ENCODE measurements at places on chromosomes 3 and 15.

DNA sequence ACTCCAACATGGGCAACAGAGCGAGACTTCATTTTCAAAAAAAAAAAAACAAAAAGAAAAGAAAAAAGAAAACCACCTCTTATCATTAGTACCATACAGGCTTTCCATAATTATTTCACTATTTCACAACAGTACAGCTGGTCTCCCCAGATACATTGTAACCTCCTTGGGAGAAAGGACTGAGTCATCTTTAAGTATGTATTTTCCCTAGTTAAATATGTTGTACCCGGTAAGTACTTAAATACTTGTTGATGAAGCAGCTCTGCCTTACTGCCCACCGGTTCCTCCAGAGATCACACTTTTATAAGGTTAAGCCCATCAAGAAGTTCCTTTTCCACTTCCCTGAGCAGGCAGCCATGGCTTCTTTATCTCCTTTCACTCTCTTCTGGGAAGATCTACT, 789.5 kb upstream of the CFAP20DC start:
- peaks cover 31% of the 10 kb centered on the region for H3K4me1 ChIP-seq
- H3K4me3 ChIP-seq = peak overlapping the region; percentile 2
- peak overlapping the region; percentile 38 for H3K27ac ChIP-seq
- H3K27me3 ChIP-seq = no peaks in the 10 kb centered on the region
- DNase-seq = no peak
- no peaks in the 10 kb centered on the region for H3K36me3 ChIP-seq

GRCh38 chr3:16838561-16838960, 46.2 kb upstream of the PLCL2 start:
- no peak overlapping the region for H3K4me3 ChIP-seq
- no peaks in the 10 kb centered on the region for H3K27me3 ChIP-seq
- peaks cover 56% of the 10 kb centered on the region for H3K4me1 ChIP-seq
- H3K36me3 ChIP-seq = no peaks in the 10 kb centered on the region
- no peak overlapping the region for H3K27ac ChIP-seq

DNA sequence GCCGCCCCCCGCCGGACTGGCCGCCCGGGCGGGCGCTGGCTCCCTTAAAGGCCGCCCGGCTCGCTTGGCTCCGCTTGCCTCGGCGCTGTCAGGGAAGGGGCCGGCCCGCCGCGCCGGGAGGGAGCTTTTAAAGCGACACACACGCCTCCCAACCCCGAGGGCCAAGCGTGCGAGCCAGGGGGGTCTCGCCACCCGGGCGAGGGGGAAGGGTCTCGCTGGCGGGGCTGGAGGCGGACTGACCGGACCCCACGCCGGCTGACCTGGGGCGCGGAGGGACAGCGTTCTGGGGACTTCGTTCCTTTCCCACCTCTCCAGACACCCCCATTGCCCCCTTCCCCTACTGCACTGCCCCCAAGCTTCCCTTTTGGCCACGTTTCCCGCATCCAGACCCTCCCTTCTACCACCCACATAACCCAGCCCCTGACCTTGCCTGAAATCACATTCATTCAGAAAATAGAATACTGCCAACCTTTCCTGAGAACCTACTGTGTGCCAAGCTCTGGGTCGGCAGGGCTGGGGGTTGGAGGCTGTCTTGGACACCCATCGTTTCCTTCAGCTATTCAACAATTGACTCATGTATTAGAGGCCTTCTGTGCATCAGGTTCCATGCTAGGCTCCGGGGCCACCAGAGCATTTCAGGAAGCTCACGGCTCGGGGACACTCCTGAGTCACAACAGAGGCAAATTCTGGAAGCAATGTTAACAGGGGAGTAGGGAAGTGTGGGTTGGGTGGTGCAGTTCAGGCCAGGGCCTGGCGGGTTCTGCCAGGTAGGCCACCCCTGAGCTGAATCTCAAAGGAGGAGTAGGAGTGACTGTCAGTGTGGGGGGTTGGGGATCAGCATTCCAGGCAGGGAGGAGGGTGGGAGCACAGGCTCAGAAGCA, at the start of gene INSYN1:
Gene INSYN1 (minus strand): TSS at position 102 of the 881 bp plus-strand sequence. CDS start 2,221 bp downstream, outside the sequence.
- H3K27me3 ChIP-seq = peaks cover 52% of the 10 kb centered on the region
- H3K36me3 ChIP-seq = no peaks in the 10 kb centered on the region
- H3K4me3 ChIP-seq = no peak within 1 kb of the TSS

GRCh38 chr3:47009225-47010110, 30.0 kb downstream of the NBEAL2 start:
- DNase-seq = peak; percentile 78
- peak overlapping the region; percentile 50 for H3K4me3 ChIP-seq
- no peaks in the 10 kb centered on the region for H3K27me3 ChIP-seq
- H3K4me1 ChIP-seq = peaks cover 12% of the 10 kb centered on the region
- H3K27ac ChIP-seq = peak overlapping the region; percentile 62

DNA sequence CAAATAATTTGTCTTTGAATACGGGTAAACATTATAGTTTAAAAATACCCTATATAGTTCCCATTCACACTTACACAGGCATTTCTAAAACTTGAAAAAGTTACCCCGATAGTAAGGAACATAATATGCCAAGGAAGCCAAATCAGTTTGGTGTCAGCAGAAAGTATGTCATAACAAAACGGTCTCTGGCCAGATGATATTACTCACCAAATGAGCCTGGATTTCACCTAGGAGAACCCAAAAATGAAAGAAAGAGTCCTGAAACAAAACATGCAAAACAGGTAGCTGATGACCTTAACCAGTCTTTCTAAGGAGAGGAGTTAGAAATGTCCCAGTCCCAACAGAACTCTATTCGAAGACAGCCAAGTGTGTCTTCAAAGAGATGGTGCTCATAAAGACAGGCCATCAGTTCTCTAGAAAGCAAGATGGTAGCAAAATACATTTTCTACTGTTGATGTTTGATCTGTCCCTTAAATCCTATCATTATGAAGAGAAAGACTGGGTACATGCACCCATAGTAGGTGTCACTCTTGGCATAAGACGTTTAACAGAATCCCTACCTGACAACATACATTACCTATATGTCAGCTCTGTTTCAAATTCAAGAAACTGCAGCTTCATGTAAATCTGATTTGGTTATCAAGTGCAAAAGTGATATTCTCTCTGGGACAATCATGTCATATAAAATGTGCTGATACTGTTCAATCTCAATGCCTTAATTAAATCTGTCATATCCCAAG, 942.5 kb downstream of the ROBO1 start:
- H3K36me3 ChIP-seq = no peaks in the 10 kb centered on the region
- H3K27me3 ChIP-seq = no peaks in the 10 kb centered on the region
- H3K4me1 ChIP-seq = no peaks in the 10 kb centered on the region
- no peak overlapping the region for H3K27ac ChIP-seq
- no peak overlapping the region for H3K4me3 ChIP-seq

- no peak for DNase-seq
- no peak overlapping the region for H3K27ac ChIP-seq
- no peak overlapping the region for H3K4me3 ChIP-seq
- no peaks in the 10 kb centered on the region for H3K27me3 ChIP-seq
- no peaks in the 10 kb centered on the region for H3K4me1 ChIP-seq
These were observed 161.5 kb upstream of the KBTBD8 start for GRCh38 chr3:66836363-66837152.
